Fibroblast of upper back skin (primary cell): ENCODE measurements at places on chromosomes 4 and X.

DNA sequence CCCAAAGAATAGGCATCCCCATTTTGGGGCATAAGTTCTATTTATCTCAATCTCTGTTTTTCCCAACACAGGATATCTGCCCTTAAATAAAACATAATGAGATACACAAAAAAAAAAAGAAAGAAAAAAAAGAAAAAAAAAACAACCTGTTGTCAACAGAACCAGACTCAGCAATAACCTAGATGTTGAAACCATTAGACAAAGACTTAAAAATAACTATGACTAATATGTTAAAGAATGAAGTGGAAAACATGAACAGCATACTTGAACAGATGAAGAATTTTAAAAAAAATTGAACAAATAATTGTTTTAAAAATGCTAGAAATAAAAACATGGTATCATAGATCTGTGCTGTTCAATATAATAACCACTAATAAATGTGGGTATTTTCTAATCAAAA lies 93.4 kb upstream of the RXFP1 start:
- DNase-seq: no peak

GRCh38 chrX:136487647-136488046 lies at the start of gene BRS3:
TSS of gene BRS3 (plus strand) at chrX:136487947. CDS start at chrX:136488115, 168 bp downstream.
- DNase-seq: no peak

- DNase-seq: peak; percentile 72
Measured at GRCh38 chr4:145731028-145731427, 51.1 kb downstream of the C4orf51 start.

GRCh38 chr4:126435491-126435890 lies 1120.7 kb downstream of the FAT4 start:
- DNase-seq: no peak

DNA sequence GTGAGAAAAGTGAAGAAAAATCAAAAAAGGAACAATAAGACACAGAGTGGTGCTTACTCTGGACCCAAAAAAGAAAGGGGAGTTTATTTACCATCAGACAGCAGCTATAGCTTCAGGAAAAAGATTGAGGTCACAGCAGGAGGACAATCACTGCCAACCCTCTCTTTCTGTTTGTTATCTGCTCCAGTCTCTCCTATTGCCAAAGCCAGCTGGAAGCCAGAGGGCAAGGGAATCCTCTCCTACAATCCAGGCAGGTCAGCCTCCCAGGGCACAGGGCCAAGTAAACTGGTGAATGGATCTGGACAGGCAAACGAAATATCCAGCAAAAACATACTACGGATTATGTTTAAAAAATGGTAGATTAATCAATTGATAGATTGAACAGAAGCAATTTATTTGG lies 306.9 kb upstream of the SLIT2 start:
- DNase-seq: no peak

GRCh38 chr4:147777456-147778091 lies 45.7 kb downstream of the ARHGAP10 start:
- DNase-seq: peak; percentile 15

GRCh38 chrX:55489314-55490009 lies at the start of gene USP51:
TSS of gene USP51 (minus strand) at chrX:55489848. CDS start at chrX:55488939, 909 bp downstream.
- DNase-seq: peak; percentile 11

GRCh38 chrX:129495900-129496299 lies 27.4 kb downstream of the SMARCA1 start:
- peak; percentile 53 for DNase-seq

- DNase-seq: no peak
Measured at GRCh38 chr4:145824463-145824862, 114.2 kb downstream of the ZNF827 start.

- peak; percentile 11 for DNase-seq
Measured at GRCh38 chr4:80767944-80768343, 262.6 kb upstream of the BMP3 start.

DNA sequence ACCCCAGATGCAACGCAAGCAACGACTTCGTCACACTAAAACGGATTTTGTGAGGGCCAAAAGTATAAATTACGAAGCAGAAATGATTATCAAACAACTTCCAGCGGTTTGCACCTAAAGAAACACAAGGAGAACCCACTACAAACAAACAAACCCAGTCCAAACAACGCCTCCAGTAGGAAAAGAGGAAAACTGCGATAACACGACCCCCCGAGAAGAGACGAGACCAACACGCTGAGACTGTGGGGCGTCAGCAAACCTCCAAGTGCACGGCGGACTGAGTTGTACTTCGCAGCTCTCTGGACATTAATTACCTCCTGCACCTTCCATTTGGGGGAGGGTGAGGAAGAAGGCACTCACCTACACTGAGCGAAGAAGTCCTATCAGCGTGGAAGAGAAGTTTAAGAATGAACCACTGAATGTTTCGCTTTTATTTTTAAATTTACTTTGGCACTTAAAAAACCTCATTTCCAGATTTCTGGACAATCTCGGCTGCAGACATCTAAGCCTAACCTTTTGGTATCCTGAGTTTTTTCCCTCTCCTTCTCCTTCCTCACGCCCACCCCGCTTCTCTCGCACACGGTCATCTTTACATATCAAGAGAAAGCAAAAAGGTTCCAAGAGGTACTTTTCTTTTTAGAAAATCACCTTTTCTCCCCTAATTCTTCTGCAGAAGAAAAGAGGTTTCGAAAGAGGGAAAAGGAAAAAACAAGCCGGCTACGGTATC lies at the start of gene MAB21L2:
Gene MAB21L2 (plus strand): TSS at position 6 of the 727 bp plus-strand sequence. CDS start 879 bp downstream, outside the sequence.
- peak; percentile 8 for DNase-seq

DNA sequence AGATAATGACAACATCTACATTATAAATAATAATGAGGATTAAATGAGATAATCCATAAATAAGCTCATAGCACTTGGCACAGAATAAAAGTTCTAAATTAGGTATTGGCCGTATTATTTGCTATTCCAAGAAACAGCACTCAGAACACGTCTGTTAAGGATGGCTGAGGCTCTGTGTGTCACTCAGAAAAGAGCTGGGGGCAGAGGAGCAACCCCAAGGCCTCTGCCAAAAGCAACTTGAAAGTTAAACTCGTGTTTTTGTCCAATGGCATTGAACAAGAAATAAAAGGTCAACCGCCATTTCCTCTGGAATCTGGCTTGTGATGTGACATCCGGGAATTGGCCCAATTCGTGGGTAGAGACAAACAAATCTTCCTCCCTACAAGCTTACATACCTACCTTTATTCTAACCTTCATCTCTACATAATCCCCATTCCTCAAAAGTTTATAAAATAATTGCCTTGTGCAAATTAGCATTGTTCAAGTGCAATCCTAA lies 42.3 kb upstream of the FAM241A start:
- DNase-seq: no peak

- no peak for DNase-seq
Measured at GRCh38 chr4:26804925-26805324, 55.7 kb upstream of the STIM2 start.

DNA sequence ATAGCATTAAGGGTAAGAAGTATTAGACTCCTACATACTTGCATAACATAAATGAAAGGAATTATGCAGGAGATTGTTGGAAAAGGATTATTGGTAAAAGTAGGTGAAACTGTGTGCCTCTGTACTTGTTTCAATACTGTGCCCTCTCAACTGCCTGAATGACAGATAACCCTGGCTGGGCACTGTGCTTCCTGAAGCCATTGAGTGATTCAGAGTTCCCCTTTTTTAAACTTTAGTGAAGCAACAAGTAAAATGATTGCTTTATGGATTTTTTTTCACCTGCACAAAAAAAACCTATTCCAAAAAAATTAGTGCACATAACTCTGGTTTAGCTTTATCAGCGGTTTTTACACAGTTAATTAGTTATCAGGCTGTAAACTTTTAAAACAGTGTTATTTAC lies 204.8 kb downstream of the TRAM1L1 start:
- no peak for DNase-seq

- DNase-seq: no peak
Measured at GRCh38 chr4:186368281-186368680, 102.3 kb downstream of the F11 start.

GRCh38 chr4:124206779-124207605 lies 505.5 kb downstream of the ANKRD50 start:
- peak; percentile 76 for DNase-seq

DNA sequence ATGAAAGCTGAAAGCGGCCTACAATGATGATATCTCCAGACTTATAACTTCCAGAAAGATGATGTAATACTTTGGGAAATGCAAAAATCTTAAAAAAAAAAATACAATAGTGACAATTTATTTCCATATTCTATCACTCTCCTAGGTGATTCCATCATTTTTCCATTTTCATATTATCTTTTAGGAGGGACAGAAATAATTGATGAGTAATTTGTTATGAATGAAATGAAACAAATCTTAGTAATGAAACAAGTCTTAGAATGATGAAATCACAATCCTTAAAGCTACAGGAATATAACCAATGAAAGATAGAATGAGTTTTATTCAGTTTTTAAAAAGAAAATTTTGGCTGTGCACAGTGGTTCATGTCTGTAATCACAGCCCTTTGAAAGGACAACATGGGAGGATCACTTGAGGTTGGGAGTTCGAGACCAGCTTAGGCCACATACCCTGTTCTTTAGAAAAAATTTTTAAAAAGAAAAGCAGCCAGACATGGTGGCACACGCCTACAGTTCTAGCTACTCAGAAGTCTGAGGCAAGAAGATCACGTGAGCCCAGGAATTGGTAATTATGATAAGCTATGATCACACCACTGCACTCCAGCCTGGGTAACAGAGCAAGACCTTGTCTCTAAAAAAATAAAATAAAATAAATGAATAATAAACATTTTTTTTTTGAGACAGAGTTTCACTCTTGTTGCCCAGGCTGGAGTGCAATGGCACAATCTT lies 21.7 kb downstream of the CLOCK start:
- peak; percentile 44 for DNase-seq

GRCh38 chr4:180086480-180087190 lies 2156.6 kb upstream of the TENM3 start:
- no peak for DNase-seq

DNA sequence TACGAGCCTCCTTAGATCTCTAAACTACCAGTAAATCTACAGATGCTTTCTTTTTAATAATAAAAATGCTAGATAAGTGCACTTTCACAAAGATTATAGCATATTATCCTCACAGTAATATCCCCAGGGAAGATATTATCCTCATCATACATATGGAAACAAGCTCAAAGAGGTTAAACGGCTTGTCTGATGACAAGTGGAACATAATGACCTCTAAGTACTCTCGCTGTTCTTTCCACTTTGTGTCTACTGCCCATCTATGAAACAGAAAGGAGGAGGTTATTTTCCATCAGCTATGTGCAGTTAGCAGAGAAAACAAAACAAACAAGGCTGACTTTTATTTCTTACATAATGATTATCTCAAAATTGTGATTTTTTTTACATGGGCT lies 42.8 kb upstream of the PRDM8 start:
- DNase-seq: no peak
